ENCODE measurements at places on chromosomes 4 and X. TPM values are rescaled to one million over a fixed set of nuclear protein-coding genes. Genes with fewer than 3 reads are reported as not detected.

Gene CAPN6
- 20.7 TPM for polyA plus RNA-seq

Gene GYPA
- polyA plus RNA-seq: 1.4 TPM

Gene GABRE
- 7.3 TPM for polyA plus RNA-seq

Gene ADH7
- polyA plus RNA-seq: not detected

Gene CSN1S1
- polyA plus RNA-seq: not detected

Gene GYPB
- polyA plus RNA-seq: 0.81 TPM

Gene TMPRSS11F
- polyA plus RNA-seq: not detected

Gene TMEM271
- not detected for polyA plus RNA-seq

Gene EXOC1L
- 0.15 TPM for polyA plus RNA-seq

DNA sequence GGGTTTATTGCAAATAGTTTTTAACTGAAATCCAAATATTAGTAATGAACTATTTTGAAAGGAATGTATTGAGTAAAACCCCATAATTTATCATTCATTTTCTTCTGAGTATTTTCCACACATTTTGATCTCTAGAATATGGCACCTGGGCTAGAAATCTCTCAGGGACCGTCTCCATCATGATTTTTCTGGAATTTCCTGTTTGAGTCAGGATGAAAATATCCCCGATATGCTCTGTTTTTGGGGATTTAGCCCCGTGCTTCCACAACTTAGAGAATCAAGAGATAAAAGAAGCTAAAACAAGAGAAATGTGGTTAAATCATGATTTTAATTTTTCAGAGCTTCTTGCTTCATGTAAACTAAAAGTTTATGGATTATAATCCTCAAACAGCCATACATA is 114.2 kb downstream of the SPCS3 start:
- no peak for DNase-seq

DNA sequence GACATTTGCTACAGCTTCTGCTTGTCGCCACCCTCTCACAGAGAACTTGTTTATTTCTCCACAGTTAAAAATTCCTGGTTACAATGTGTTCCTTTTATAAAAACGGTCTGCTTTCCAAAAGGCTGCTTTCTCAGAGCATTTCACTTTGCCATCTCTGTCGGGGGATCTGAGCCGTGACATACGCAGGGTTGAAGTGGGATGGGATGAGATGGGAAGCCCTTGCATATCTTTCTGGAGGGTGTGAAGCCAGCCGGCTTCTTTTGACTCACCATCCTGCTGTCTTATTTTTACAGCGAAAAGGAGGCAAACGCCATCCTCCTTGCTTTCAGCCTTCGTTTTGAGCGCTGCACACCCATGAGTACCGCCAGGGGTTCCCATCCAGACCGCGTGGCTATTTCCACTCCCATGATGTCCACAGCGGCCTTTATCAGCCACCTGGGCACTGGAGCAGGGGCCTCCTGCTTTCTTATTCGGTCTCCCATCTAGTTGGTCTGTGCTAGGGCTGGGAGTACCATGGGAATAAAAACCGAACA is 99.8 kb upstream of the GATB start:
- no peak for DNase-seq

DNA sequence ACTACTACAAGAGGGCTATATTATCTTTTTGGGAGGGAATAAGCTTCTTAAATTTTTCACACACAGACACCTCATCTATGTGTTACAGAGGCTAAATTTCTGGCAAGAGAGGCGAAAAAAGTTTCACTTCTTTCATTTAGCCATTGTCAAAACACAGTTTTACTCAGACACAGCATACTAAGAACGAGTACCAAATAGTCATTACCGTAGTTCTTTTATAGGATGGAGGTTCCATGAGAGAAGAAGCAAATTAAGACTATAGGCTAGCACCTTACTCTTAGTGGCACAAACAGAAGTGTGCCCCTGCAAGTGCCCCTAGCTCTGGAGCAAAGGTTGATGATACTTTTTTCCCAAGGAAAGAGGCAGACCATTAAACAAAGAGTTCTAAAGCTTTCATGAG is 26.2 kb downstream of the UGT2B7 start:
- DNase-seq: no peak

- no peak for DNase-seq
Observed at GRCh38 chr4:40409835-40410234, 74.7 kb downstream of the CHRNA9 start.

- no peak for DNase-seq
Observed at GRCh38 chr4:118869808-118870342, 18.8 kb upstream of the SYNPO2 start.

DNA sequence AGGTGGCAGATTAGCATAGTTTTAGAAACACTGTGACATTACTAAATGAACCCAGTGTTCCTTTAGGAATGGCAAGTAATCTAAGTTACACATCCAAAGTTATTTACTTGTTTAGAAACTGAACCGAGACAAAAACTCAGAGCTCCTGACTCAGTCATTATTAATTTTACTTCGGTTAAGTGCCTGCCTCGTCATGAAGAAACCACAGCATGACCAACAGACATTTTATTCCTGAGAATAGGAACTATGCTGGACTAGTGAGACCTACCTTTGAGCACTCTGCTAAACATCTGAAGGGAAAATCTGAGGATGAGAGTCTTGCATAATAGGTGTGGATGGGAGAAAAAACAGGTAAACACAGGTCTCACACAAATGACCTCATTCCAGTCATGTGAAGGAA is 2.5 kb downstream of the BEX1 start:
- no peak for DNase-seq

GRCh38 chr4:185201977-185202962 is 1.5 kb downstream of the CFAP97 start:
- DNase-seq: no peak

DNA sequence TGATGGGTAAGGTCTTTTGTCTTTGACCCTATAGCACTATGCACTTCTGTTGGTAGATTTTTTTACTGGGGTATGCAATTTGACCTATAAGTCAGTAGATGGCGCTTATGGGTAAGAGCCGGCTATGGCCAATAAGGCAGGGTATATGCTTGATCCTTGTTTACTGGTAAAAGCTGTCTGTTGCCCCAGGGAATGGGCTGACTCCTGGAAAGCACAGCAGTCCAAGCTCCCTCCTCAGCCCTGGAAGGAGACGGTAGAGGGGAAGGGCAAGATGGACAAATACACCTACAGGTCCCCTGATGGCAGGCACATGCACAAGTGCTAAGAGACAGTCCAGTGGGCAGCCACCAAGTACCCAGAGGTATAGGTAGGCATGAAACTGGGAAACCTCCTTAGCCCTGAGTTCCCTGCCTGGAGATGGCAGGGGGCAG is 63.7 kb downstream of the ADAMTS3 start:
- no peak for DNase-seq

- no peak for DNase-seq
Observed at GRCh38 chrX:130696542-130696941, 206.5 kb downstream of the ENOX2 start.

GRCh38 chr4:54695788-54696187 is 38.0 kb downstream of the KIT start:
- DNase-seq: no peak

DNA sequence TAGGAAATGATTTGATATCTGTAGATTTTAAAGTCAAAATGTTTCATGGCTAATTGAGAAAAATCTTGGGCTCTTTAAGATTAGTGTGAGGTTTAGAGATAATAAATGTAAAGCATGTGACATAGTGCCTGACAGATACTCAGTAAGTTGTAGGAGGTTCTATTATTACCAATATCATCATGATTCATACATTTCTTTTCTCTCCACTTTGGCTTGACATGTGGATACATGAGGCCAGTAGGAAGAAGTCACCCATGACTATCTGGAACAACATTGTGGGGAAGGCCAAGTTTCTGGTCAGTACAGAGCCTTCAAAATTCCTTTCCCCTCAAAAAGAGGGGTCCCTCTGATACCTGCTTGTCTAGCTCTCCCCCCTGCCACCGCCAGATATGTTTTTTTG is 91.2 kb upstream of the SORBS2 start:
- no peak for DNase-seq

GRCh38 chr4:148126825-148127224 is 315.4 kb downstream of the NR3C2 start:
- DNase-seq: no peak

DNA sequence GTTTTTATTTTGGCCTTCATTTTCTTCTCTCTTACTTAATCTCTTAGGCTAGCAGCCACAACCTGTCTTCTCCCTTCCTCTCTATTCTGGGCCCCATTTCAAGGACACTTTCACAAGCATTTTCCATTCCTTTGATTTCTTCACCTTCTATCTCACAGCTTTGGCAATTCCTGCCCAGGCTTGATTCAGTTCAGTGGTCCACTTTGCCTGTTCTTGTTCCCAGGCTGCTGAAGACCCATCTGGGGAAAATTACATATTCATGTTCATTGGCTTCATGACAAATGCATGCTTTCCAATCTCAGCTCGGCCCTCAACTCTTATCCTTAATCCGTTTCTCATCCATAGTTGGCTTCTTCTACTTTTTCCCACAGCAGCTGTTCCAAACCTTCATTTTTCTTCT is 38.7 kb upstream of the LPAR4 start:
- no peak for DNase-seq

DNA sequence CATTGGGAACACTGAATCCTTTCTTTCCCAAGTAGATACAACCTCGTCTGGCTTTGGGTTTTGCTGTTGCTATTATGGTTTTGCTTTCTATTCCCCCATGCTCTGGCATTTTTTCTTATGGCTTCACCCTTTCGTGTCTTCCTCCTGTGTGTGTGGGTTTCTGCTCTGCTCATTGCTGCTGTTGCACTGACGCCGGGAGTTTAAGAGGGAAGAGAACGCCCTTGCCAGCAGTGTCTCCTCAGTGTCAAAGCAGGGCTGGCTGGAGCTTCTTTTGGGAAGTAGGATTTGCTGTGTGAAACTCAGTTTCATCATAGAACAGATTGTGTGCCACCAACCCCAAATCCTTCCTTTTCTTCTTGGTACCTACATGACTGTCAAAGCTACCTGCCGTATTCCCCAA is 63.7 kb downstream of the CLDN22 start:
- DNase-seq: no peak

DNA sequence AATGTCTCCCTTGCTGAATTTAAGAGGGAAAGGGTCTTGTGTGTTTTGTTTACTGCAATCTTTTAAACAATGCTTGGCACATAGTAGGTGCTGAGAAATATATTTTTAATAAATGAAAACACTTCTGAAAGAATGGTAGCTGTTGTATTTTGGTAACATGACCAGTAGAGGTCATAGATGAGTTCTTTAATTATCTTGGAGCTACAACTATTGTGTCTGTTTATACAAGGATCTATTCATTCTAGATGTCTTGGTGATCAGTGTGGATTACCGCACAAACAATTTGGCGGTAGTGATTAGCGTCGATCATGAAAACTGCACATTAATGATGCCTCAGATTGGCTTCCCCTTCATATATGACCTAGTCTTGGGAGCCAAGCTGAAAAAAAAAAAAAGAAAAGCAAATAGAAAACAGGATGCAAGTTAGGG is 21.4 kb upstream of the SCRG1 start:
- DNase-seq: no peak

- no peak for DNase-seq
Observed at GRCh38 chr4:1202526-1203011, 30.2 kb upstream of the SPON2 start.

DNA sequence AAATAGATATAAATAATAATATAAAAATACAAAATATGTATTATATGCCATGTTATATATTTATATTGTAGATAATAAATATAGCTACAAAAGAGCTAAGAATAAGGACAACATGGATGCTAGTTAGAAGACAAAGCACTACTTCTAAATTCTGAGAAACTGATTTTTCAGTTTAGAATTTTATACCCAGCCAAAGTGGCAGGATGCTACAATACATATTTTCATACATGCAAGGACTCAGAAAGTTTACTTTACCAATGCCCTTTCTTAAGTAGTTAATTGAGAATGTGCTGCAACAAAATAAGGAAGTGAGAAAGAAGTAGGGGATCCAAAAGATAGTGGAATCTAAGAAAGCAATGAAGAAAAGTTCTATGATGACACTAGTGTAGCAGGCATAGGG is 64.5 kb downstream of the PDE5A start:
- DNase-seq: no peak

DNA sequence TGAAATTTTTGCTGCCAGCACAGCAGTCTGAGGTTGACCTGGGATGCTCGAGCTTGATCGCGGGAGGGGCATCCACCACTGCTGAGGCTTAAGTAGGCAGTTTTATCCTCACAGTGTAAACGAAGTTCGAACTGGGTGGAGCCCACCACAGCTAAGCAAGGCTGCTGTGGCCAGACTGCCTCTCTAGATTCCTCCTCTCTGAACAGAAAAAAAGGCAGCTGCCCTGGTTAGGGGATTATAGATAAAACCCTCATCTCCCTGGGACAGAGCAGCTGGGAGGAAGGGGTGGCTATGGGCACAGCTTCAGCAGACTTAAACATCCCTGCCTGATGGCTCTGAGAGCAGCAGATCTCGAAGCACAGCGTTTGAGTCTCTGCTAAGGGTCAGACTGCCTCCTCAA is 314.6 kb downstream of the STPG2 start:
- DNase-seq: no peak

Measured in left renal pelvis (tissue), 4 donors.